PC-3 (cell line): ENCODE measurements at places on chromosomes 12 and 14. TPM values are rescaled to one million over a fixed set of nuclear protein-coding genes. Genes with fewer than 3 reads are reported as not detected.

GRCh38 chr12:19771858-19772257, 332.6 kb downstream of the AEBP2 start:
- DNase-seq, result no peak

GRCh38 chr12:123134826-123135225, 16.1 kb downstream of the PITPNM2 start:
- DNase-seq, result no peak

- no peak for DNase-seq
Measured at GRCh38 chr14:63478437-63478852, 64.7 kb downstream of the PPP2R5E start.

- peak; percentile 35 for DNase-seq
Measured at GRCh38 chr14:105249182-105250007, 1.1 kb downstream of the BTBD6 start.

GRCh38 chr12:97292588-97292987, 170.0 kb upstream of the RMST start:
- DNase-seq, result no peak

- DNase-seq, result no peak
Measured at GRCh38 chr12:2390133-2390532, 337.3 kb downstream of the CACNA1C start.

The KCNH5 gene
- total RNA-seq, result not detected in 2 replicates

The CAPZA3 gene
- total RNA-seq, result not detected in 2 replicates

The GPRC5A gene
- 140 and 144 TPM in 2 replicates for total RNA-seq

The RPL10L gene
- not detected in 2 replicates for total RNA-seq

The SCN8A gene
- total RNA-seq, result 10.7 and 12.7 TPM in 2 replicates

The AVPR1A gene
- not detected in 2 replicates for total RNA-seq
